Endothelial cell of coronary artery (primary cell): ENCODE measurements at places on chromosomes 3 and 15. TPM values are rescaled to one million over a fixed set of nuclear protein-coding genes. Genes with fewer than 3 reads are reported as not detected.

NMNAT3 gene
- 0.27 and 0.85 TPM in 2 replicates for total RNA-seq

CTDSPL2 gene
- total RNA-seq, result 74.3 and 82.2 TPM in 2 replicates

ZNF385D gene
- total RNA-seq, result 0.27 and 0.38 TPM in 2 replicates

WDR93 gene
- under 0.01 TPM in 2 replicates for total RNA-seq

POLQ gene
- total RNA-seq, result 4.0 and 6.8 TPM in 2 replicates

P2RY12 gene
- not detected in 2 replicates for total RNA-seq

MED12L gene
- 0.18 and 0.19 TPM in 2 replicates for total RNA-seq

KLHDC8B gene
- total RNA-seq, result 29.3 and 31.9 TPM in 2 replicates

MYLK gene
- total RNA-seq, result 15.1 and 30.8 TPM in 2 replicates

GPR156 gene
- under 0.01 and 0.09 TPM in 2 replicates for total RNA-seq

CYP8B1 gene
- not detected in 2 replicates for total RNA-seq

ITIH3 gene
- total RNA-seq, result 0.09 TPM in 1 of 2 replicates, not detected in the other

EXD1 gene
- total RNA-seq, result under 0.01 TPM in 1 of 2 replicates, not detected in the other

FOXL2 gene
- total RNA-seq, result under 0.01 and 0.19 TPM in 2 replicates

IL12A gene
- 0.47 and 0.54 TPM in 2 replicates for total RNA-seq

LDHAL6B gene
- not detected in 2 replicates for total RNA-seq

TRPM1 gene
- 0.19 and 0.27 TPM in 2 replicates for total RNA-seq

ERICH6 gene
- total RNA-seq, result under 0.01 TPM in 1 of 2 replicates, not detected in the other

LPCAT4 gene
- total RNA-seq, result 7.1 and 15.5 TPM in 2 replicates

IQCF2 gene
- not detected in 2 replicates for total RNA-seq

SUCNR1 gene
- under 0.01 TPM in 1 of 2 replicates, not detected in the other for total RNA-seq

RARRES1 gene
- total RNA-seq, result 0.81 and 4.2 TPM in 2 replicates

AMT gene
- total RNA-seq, result 0.27 and 1.2 TPM in 2 replicates

MASP1 gene
- total RNA-seq, result under 0.01 and 6.6 TPM in 2 replicates

GTF2A2 gene
- total RNA-seq, result 22.5 and 25.5 TPM in 2 replicates

TGM5 gene
- not detected in 2 replicates for total RNA-seq

PLA2G4E gene
- total RNA-seq, result not detected in 2 replicates

SHC4 gene
- 0.09 and 0.54 TPM in 2 replicates for total RNA-seq

LSM3 gene
- 7.4 and 9.5 TPM in 2 replicates for total RNA-seq

TSPAN3 gene
- total RNA-seq, result 277 and 280 TPM in 2 replicates

PCSK6 gene
- total RNA-seq, result 0.27 and 0.94 TPM in 2 replicates

CCR3 gene
- not detected in 2 replicates for total RNA-seq

BCHE gene
- 0.09 and 1.1 TPM in 2 replicates for total RNA-seq

KIF7 gene
- total RNA-seq, result 9.5 and 11.6 TPM in 2 replicates

MOBP gene
- total RNA-seq, result 0.09 and 0.19 TPM in 2 replicates

SPINT1 gene
- total RNA-seq, result 0.45 and 0.56 TPM in 2 replicates

NAALADL2 gene
- 2.9 and 3.0 TPM in 2 replicates for total RNA-seq

WDR49 gene
- 0.27 TPM in 1 of 2 replicates, not detected in the other for total RNA-seq

ZNF619 gene
- 5.4 and 5.6 TPM in 2 replicates for total RNA-seq
